ENCODE measurements at places on chromosomes 3 and 15. TPM values are rescaled to one million over a fixed set of nuclear protein-coding genes. Genes with fewer than 3 reads are reported as not detected.

ANKRD34C gene
- 0.11 TPM for polyA plus RNA-seq

CPB1 gene
- 0.85 TPM for polyA plus RNA-seq

CLSTN2 gene
- 2.2 TPM for polyA plus RNA-seq

PP2D1 gene
- 0.32 TPM for polyA plus RNA-seq

TM2D3 gene
- 73.2 TPM for polyA plus RNA-seq

STARD9 gene
- polyA plus RNA-seq = 13.1 TPM

NRG4 gene
- polyA plus RNA-seq = 6.6 TPM

CCRL2 gene
- polyA plus RNA-seq = 0.92 TPM

LMAN1L gene
- polyA plus RNA-seq = not detected

GOLGA6A gene
- 0.66 TPM for polyA plus RNA-seq

C3orf62 gene
- polyA plus RNA-seq = 10.2 TPM

ZNF662 gene
- polyA plus RNA-seq = 29.1 TPM

GRCh38 chr3:172139528-172140276 lies 100.3 kb downstream of the FNDC3B start:
- no peak for DNase-seq

DNA sequence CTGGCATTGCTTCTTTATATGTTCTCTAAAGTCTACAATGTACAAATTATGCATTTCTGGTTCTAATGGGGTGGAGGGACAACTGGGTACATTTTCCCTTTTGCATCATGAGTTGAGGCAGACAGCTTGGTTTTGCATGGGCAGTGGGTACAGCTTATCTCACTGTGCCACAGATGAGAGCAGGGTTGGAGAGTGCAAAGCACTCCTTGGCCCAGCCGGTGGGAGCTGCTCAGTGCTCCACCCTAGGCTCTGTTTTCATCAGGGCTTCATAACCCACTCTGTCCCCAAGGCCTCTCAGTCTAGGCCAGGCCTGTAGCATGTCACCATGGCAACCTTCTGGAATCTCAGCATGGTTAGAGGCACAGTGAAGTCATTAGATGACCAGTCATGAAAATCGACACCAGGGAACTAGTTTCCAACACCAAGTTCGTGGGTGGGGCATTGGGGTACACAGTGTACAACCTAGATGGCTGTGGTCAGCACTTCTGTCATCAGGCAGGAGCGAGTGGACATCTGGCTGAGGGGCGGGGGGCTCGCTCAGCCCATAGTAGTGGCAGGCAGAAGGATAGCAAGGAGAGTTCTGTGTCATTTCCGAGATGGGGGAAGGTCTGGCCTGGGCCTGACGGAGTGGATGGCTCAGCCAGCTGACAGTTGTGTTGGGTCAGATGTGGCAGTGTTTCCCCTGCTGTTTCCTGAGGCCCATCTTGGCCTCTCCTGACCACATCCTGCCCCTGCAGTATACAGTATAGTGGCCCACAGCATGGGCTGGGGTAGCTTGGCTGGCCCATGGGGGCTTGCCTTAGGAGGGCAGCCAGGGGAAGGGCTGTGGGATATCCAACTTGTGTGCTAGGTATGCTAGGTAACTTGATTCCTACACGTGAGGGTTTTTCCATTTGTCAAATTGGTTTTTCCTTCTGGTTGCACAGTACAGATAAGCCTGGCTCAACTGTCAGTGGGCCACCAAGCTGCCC lies 75.7 kb upstream of the PRR23C start:
- DNase-seq = peak; percentile 42

DNA sequence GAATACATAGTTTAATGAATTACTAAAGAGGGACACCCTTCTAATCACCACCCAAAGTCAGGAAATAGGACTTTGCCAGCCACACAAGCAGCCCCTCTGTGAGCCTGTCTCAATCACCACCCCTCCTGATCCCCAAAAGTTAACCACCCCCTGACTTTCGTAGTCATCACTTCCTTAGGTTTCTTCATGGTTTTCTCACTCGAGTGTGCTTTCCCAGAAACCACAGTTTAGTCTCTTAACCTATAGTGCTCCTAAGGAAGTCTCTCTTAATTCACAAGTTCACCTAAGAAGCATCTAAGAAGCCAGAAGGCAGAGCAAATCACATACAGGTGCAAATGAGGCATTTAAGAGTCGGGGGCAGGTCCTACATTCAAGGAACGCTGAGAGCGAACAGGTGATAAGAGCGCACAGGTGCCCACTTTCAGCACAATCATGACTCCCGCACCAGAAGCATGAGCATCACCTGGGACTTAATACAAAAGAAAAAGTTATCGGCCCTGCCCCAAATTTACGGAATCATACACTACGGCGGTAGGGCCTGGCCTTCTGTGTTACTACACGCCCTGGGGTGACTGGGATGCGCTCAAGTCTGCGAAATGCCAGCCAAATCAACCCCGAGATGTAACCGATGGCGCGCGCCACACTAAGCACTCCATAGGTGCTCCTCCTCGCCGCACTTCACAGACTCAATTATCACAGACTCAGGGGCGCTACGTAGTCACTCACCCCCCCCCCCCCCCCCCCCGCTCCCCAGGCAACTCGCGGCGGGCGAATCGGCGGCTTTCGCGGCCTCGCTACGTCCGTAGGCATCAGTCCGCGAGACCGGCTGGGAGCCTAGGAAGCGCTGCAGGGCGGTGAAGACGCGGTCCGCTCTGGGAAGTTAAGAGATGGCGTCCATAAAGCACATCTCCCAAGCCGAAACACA lies 815 bp downstream of the ULK4 start:
- DNase-seq = no peak

- DNase-seq = no peak
Observed at GRCh38 chr3:168025076-168025475, 70.6 kb downstream of the GOLIM4 start.

GRCh38 chr3:71930056-71930991 lies 145.4 kb upstream of the PROK2 start:
- DNase-seq = no peak

GRCh38 chr15:62063825-62064635 lies 2.7 kb upstream of the C2CD4A start:
- no peak for DNase-seq

DNA sequence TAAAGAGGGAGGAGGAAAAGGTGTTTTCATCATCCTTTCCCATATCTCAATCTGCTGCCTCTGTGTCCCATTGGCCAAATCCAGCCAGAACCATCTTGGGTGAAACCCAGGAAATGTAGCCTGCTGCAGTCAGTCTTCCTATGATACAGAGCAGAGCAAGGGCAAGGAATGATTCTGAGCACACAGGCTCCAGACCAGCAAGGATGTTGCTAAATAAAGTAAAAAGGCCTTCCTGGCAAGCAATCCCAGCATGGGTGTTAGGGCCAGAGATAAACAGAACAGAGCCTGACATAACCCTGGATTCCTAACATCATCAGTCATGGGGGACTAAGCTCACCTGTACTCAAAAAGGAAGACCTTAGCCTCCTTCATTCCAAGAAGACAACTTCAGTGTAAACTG lies 90.7 kb upstream of the AGTR1 start:
- DNase-seq = no peak

- no peak for DNase-seq
Observed at GRCh38 chr3:46124216-46125177, 83.6 kb downstream of the CCR1 start.

DNA sequence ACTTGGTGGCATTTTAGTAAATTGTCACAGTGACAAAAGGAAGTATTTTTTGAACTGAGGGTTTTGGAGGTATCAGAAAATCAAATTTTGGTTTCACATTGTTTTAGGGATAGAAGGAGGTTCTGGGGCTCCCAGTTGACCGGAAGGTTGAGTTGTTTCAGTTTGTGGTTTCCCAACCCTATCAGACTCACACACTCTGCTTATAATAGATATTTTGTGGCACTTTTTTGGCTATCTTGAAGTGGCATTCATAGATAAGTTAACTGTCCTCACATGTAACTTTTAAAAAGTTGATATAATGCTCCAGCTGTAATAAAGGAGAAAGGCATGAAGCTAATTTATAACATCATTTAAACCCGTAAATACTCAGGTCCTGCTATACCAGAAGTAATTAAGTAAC lies 12.8 kb downstream of the ARMC8 start:
- DNase-seq = no peak

GRCh38 chr3:14424711-14425580 lies 22.5 kb downstream of the SLC6A6 start:
- DNase-seq = no peak

DNA sequence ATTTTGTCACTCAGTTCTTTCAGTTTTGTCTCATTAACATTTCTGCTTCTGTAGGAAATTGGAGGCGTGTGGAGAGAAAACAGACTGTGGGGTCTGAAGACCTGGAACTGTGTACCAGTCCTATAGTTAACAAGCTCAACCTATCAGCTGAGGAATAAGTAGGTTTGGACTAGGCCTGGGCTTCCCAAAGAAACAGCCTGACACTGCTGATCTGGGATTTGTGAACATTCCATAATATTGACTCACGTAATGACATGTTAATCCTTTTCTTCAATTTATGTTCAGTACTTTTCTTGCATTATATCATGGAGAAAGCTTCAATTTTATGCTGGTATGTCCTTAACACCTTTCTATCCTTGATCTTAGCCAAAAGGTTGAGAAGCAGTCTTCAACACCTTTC lies 181.6 kb upstream of the RORA start:
- DNase-seq = no peak

GRCh38 chr15:70039917-70040316 lies 57.8 kb downstream of the TLE3 start:
- DNase-seq = no peak

- DNase-seq = no peak
Observed at GRCh38 chr3:120497818-120498217, 47.0 kb upstream of the FSTL1 start.

DNA sequence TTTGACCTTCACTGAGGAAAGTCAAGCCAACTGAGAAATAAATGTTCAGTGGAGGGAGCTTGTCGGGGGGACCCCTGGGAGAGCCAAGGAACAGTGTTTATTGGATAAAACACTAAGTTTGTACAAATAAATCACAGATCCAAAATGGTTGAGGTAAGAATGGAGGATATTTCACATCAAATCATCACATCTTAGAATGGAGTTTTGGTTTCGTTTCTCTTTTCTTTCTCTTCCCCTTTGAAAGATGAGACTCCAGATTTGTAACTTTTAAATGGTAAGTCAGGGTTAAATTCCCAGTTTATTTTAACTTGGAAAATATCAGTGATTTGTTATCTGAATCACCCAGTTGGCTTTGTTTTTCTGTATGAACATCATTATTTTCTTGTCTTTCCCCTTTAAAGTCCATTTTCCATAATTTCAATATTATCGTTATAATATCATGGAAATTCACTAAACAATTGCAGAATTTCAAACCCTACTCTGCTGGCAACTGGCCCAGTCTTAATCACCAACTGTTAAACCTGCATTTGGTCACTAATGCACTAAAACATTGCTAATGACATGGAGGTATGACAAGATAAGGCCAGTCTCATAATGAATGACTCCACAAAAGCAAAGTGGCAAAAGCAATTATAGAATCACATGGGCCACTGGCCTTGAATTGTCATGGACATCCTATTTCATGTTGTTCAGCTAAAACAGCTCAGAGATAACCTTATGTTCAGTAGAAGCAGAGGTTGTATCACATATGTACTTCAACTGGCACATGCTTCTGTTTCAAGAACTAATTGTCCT lies 295.1 kb downstream of the SHOX2 start:
- no peak for DNase-seq

- DNase-seq = no peak
Observed at GRCh38 chr3:159451482-159451881, 537.2 kb upstream of the IL12A start.

- no peak for DNase-seq
Observed at GRCh38 chr3:177607589-177607988, 410.3 kb upstream of the TBL1XR1 start.

GRCh38 chr15:58438956-58439355 lies 7.2 kb downstream of the LIPC start:
- no peak for DNase-seq

GRCh38 chr15:53985562-53985961 lies 7.3 kb downstream of the UNC13C start:
- DNase-seq = no peak

DNA sequence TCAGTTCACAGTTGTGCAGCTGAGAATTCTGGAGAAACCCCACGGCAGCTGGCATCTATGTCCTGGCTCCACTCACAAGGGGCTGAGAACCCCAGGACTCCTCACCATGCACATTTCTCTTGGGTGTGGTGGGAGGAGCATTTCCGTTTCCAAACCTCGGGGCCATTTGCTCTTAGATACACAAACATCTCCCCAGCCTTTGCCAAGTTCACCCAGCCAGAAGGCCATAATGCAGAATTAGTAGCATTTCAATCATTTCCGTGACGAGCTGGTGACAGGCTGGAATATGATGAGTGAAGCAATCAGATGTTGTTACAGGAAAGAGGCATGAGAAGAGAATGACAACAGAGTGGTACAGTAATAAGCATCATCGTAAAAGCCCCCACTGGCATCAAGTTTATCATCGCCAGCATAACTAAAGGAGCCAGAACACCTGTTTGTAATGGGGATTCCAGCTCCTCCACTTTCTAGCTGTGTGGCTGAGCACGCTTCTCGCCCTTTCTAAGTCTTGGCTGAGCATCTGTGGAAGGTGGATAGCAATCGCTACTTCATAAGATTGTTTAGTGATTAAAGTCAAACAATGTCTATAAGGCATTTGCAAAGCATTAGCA lies 82.0 kb downstream of the LIPC start:
- DNase-seq = no peak
